ENCODE measurements at places on chromosomes 3 and 15.

GRCh38 chr3:171218069-171218468 is 191.5 kb upstream of the SLC2A2 start:
- DNase-seq, result no peak

DNA sequence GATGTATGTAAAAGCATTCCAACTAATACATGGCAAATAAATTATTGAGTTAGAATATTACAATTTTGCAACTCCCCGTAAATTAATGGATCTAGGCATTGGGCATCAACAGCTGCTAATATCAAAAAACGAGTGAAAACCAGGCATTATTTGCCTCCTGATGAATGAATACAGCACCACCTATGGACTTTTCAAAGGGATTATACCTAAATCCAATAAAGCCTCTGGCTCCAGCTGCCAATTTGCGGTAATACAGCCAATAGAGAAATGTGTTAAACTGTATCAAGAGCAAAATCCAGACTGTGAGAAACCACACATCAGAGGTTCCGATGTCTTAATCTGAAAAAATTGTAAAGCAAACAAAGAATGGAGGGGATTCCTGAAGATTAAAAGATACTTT is 16.3 kb upstream of the A4GNT start:
- no peak for DNase-seq

DNA sequence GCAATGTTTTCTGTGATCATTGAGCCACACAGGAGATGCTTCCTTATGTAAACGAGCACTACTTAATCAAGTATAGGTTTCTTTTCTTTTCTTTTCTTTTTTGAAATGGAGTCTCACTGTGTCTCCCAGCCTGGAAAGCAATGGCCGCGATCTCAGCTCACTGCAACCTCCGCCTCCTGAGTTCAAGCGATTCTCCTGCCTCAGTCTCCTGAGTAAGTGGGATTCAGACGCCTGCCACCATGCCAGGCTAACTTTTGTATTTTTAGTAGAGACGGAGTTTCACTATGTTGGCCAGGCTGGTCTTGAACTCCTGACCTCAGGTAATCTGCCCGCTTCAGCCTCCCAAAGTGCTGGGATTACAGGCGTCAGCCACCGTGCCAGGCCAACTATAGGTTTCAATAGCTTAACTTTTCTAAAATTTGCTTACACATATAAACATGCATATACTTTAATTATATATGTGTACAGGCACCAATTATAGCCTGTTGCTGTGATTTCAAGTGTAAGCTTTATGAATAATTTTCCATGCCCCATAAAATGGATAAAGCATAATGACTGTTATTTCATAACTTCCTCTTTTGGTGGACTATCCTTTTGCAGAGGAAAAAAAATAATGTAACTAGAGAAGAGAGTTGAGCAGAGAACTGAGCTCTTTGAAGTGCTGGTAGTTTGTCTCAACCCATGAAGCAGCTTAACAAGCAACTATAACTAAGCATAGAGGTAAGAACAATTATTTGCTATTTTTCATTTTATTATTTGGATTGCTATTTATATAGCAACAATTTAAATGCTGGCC is 24.8 kb upstream of the MBNL1 start:
- DNase-seq, result no peak

DNA sequence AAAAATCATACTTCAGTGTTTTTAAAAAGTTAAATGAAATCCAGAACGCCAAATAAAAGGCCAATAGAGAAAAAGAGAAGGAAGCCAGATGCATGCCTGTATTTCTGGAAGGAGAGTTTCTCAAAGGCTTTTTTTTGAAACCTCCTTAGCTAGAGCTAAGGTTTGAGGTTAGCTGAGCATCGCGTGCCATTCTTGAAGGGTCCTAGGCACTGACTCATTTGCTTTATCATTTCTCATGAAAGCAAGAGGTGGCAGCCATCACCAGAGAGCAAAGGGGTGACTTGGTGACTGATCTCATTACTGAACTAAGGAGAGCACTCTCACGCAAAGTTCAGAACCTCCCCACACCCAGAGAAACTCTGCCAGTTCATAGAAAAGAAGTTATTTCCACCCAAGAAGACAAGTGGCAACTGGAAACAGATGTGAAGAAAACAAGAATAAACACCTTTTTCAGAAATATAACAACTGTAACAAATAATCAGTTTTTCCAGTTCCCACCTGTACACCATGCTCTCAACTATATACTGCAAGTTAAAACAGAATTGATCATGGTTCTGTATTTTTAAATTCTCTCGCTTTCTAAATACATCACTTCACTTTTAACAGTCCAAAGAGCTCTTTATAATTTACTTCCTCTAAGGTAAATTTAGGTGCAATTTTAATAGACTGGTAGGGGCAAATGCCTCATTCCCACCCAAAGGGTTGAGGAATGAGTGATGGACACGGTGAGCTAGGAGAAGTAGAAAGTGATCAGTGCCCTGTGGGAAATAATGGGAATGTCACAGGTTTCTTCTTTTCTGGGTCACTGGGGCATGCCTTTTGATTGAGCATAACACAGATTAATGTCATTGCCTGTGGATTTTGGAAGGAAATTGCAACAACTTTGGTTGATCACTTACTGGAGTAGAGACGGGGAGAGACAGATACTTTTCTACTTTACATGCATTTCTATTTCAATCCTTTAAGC is 24.7 kb downstream of the GPR15 start:
- DNase-seq, result no peak

GRCh38 chr3:119930286-119930685 is 148.4 kb downstream of the NR1I2 start:
- DNase-seq, result peak; percentile 11

- no peak for DNase-seq
These were observed 387 bp upstream of the VPS33B start for GRCh38 chr15:91022832-91023129.

- DNase-seq, result no peak
These were observed 8.8 kb downstream of the ANAPC13 start for GRCh38 chr3:134477002-134477401.

DNA sequence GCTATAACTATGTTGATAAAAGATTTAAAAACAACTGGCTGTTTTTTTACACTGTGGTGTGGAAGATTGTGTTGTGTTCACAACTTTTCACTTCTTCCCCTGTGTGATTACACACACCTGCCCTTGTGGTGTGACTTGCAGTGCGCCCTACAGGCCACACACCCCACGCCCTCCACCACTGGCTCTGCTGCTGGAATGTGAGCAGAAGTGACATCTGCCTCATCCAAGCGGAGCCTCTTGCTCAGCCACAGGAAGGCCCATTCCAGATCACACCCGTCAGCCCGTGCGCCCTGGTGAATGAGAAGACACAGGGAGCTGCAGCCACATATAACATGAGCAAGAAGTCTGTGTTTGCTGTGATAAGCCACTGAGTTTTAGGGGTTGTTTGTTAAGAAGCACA is 7.0 kb downstream of the CCR2 start:
- DNase-seq, result no peak

DNA sequence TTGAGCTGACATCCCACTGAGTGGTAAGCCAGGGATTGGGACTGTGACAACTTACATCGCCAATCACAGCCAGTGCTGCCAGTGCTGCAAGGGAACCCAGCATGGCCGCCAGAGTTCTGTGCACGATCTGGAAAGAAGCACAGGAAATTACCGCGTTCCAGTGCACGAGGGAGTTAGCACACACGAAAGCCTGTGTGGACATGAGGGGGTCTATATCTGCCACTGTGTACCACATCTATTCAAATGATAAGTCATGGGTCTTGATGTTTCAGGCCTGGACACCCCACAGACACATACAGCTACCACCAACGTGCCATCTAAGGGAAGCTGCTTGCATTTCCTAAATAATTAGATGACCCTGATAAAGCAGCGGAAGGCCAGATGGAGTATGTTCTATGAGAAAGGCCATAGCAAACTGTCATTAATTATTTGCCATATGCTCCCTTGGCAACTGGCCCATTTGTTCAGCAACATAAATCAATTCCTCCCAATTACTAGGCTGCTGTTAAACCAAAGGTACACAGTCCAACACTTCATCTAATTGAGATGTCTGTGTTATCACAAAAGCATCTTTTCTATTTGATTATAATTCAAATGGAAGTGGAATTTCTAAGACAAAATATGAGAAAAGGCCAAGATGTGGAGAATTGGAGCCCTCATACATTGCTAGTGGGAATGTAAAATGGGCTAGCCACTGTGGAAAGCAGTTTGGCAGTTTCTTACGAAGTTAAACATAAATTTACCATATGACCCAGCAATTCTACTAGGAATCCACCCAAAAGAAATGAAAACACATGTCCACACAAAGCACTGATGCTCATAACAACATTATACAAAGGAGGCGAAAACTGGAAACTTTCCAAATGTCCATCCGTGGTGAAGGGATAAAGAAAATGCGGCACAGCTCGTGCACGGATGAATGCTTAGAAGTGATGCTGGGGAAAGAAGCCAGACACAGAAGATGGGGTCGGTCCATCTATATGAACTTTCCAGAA is 108.3 kb downstream of the OCA2 start:
- DNase-seq, result peak; percentile 82

DNA sequence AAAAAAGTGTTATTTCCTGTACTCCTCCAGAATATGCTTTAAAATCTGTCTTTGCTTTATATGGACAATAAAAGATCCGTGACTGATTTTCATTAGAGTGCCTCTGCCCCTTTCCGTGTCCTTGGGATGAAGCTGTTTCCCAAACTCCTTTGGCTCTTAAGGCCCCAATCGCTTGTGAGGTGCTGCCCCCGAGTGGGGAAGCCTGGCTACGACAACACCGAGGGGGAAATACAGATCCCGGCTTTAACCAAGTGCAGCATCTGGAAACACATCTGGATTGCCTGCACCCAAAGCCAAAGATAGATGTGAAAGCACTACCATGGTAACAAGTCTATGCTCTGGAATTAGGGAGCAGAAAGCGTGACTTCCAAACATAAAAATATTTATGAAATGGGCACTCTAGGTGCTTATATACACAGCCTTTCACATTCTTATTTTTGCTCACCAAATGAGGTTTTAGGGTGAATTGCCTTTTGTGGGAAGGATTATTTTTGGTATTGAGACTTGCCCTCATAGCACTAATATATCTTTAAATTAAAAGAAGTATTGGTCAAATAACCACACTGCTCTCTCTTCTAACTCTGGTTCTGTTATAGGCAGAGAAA is 40.6 kb upstream of the ADCY5 start:
- peak; percentile 63 for DNase-seq

DNA sequence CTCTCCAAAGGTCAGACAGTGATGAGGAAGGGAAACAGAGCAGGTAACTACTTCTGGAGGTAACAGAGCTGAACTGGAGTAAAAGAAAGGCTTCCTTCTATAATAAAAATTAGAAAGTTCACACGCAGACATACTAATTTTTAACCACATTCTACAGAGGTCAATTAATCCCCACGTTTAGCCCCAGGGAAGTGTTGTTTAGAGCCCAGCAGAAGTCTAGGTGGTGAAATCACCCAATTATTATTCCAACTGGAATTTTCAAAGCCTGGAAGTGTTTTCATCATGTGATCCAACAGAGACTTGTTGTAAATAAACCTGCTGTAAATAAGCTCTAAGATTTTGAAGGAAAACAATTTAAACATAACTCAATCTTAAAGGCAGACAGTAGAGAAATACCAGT is 6.8 kb downstream of the ALDH1A2 start:
- DNase-seq, result no peak

DNA sequence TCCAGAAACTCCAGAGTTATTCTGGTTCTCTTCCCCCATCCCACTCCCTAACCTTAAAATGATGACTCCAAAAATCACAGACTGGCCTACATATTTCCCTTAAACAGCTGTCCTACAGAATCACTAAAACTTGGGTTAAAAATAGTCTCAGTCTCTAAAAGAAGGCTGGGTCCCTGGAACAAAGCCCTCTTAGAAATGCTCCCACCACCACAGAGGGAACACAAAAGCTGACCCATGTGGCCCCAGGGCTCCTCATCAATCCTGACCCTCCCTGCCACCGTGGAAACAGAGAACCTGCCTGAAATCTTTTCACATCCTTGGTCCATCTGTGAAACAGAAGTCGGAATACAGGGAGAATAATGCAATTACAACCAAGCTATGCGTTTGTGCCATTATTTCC is 55.7 kb upstream of the DCLK3 start:
- DNase-seq, result no peak

DNA sequence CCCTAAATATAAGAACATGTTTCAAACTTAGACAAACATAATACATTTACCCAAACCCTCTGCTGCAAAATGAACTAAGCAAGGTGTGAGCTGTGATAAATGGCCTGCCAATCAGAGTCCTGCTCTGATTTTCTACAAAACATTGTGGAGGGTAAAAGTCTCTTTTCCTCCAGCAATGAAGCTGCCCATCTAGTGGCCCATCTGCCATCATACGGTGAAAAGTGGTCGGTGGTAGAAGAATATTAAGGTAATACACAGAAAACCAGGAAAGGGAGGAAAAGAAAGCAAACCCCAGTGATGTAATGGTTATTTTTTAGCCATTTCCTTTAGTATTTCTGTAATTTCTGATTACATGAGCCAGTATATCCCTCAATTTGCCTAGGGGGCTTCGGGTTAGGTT is 838.1 kb downstream of the TBL1XR1 start:
- DNase-seq, result no peak

GRCh38 chr3:194251891-194252560 is 99.1 kb downstream of the CPN2 start:
- DNase-seq, result no peak

- DNase-seq, result no peak
These were observed 500.4 kb downstream of the SHQ1 start for GRCh38 chr3:72347819-72348319.

GRCh38 chr15:41331833-41332193 is 578 bp downstream of the OIP5 start:
- no peak for DNase-seq

- no peak for DNase-seq
These were observed 2.7 kb downstream of the P3H2 start for GRCh38 chr3:190117981-190118380.

- no peak for DNase-seq
These were observed 330.3 kb upstream of the CTNNB1 start for GRCh38 chr3:40869013-40869412.

DNA sequence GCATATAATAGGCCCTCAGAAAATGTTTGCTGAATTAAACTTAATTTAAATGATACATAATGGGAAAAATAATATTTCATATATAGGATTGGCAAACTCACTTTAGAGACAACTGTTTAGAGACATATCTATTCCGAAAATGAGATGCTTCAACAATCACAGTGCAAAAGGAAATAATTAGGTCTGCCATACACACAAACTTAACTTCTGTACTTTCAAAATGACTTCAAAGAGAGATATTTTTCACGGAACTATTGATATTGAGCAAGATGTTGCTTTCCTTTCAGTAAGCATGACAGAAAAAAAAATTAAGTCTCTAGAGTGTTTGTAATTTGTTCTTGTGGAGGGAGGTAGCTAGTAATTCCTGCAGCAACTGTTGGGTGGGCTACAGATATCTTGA is 769.5 kb downstream of the TUSC7 start:
- no peak for DNase-seq

Measured in brain (organoid and tissue), 16 donors.